ENCODE measurements at places on chromosomes 4 and X.

DNA sequence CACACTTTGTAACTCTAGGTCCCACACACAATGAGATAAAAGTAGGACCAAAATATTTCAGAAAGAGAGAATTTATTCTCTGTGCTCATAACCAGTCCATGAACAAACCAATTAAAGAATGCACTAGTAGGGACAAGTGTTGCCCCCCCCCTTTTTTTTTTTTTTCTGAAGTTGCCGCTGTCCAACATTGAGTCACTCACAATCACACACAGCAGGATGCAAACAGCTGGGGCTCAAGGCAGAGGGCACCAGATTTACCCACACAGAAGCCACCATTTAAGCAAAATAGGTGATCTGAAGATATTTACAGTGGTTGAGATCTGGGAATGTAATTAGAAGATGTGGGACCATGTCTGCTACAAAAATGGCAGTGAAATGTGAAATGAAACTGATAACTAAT, 850.9 kb upstream of the SLIT2 start:
- DNase-seq = no peak

DNA sequence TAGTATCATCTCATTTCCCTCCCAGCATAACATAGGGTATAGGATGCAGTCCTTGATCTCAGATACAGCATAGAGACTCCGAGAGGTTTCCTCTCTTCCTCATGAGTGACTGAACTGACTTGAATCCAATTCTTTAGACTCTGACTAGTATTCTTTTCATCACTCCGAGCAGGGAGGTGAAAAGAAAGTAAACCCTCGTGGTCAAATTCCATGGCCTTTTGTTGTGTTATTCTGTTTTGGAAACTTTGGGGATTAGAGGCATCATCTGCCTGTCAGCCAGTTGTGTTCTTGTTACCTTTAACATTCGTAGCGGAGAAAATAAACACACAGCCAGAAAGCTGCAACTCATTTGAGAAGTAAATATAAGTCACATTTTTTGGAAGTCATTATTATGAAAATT, 206.6 kb downstream of the ARHGAP10 start:
- DNase-seq = no peak

GRCh38 chrX:17706676-17707075, 30.6 kb upstream of the SCML1 start:
- DNase-seq = peak; percentile 59

DNA sequence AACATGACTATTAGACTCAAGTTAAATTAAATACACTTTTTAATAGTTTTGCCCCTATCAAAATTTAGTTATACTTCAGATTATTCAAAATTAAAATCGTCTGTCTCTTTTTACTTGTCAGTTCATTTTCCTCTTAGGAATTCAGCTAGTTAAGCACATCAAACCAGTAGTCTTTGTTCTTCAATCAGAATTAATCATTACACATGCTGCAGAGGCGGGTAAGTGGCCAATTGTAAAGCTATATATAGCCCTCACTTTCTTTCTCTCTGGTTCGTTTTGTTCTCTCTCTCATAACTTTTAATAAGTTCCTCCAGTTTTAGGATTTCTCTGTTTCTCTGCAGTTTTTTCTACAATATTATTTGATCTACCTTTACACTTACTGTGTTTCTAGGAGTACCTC, 359.1 kb upstream of the PABPC4L start:
- no peak for DNase-seq

- no peak for DNase-seq
Measured at GRCh38 chrX:39396358-39396995, 595.2 kb downstream of the MID1IP1 start.

- no peak for DNase-seq
Measured at GRCh38 chrX:44544036-44544435, 1.4 kb upstream of the FUNDC1 start.

GRCh38 chr4:15777697-15778288, 335 bp upstream of the CD38 start:
- no peak for DNase-seq

DNA sequence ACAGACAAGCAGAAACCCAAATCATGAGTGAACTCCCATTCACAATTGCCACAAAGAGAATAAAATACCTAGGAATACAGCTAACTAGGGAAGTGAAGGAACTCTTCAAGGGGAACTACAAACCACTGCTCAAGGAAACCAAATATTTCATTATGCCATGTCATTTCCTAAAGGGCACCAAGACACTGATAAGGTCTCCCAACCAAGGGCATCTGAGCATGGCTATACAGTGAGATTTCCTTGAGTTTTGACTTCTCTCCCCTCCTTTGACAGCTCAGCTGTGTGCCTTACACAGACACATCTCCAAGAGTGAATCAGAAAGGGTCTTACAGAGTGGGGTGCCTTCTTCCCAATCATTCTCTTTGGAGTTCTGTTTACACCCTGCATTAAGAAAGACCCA, 40.4 kb downstream of the PCDH7 start:
- DNase-seq = no peak

GRCh38 chr4:74875451-74875850, 57.5 kb upstream of the PARM1 start:
- DNase-seq = no peak

GRCh38 chr4:174181827-174182226, 101.6 kb downstream of the FBXO8 start:
- DNase-seq = no peak

DNA sequence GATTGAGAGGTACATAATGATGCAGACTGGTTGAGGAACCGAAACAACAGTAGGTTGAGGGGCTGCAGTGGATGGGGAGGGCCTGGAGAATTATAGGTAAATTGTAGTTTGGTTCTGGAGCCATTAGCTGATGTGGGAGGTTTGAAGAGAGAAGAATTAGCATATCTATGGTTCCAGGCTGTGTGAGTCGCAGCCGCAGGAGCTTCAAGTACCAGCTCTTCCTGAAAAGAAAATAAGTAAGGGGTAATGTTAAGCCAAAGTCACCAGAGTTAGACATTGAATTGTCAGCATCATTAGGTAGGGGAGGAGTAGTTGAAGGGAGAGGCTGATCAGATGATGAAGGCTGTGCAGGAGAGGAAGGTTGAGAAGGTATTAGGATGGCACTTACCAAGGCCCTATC, 29.5 kb downstream of the PF4 start:
- no peak for DNase-seq

GRCh38 chr4:81627590-81627989, 155.9 kb upstream of the RASGEF1B start:
- DNase-seq = no peak

GRCh38 chr4:21117541-21118180, 417.4 kb downstream of the PACRGL start:
- DNase-seq = peak; percentile 12
